ENCODE measurements at places on chromosomes 3 and 15.

DNA sequence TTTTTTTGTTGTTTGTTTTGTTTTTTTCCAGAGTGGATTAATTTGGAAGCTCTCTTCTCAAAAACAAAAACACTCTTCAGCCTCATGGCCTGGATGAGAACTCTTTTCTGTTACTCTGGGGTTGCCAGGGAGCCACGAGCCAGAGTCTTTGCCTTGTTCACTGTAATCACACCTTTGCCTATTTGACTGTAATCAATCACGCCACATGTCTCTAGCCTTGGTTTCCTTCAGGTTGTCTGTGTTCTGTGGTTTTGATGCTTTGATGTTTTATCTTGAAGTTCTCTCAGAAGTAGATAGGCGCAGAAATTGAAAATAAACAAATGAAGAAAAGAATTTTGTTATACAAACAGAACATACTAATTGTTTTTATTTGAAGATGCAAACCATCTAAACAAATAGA is 62.3 kb upstream of the IGF1R start:
- no peak for DNase-seq

DNA sequence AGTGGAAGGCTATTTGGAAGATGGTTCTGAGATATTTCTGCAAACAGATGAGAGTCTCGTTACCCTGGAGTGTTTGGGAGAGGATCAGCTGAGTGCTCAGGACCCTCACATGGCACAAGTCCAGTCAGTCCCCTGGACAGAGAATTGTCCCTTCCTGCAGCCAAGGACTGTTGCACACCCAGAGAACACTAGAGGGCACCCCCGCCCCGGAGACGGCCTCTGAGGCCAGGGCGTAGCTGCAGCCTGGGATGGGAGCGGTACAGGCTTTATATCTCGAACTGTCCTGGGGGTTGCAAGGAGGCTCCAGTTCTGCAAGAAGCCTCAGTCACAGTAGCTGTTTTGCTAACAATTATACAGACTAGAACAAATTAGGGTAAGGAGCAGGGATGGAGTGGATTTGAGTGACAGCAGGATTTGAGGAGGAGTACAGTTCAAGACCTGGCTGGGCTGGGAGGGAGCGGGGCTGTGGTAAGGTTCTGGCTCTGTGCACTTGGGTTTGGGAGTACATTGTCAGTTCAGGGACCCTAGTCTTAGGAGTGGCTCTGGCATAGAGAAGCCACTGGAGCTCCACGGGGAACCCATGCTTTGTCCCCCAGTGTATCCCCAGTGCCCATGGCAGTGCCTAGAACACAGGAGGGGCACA is 67.6 kb upstream of the HACD2 start:
- DNase-seq: peak; percentile 76

GRCh38 chr15:33425142-33425541 is 114.4 kb downstream of the RYR3 start:
- peak; percentile 28 for DNase-seq

DNA sequence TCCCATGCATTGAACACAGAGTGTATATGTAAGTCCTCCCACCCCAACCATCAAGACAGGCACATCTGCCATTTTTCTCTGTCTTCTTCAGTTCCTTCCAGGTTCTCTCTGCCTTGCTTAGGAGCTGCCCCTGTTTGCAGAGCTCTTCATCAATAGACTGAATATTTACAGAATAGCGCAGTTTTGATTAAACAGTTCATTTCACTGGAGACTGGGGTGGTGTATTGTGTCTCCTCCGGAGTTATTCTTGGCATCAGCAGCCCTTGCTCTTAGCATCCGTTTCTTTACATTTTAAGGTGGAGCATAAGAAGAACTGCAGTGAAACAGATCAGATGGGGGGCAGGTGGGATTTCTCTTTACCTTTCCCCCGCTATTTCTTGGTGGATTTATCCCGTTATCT is 87.7 kb downstream of the LIPC start:
- no peak for DNase-seq

DNA sequence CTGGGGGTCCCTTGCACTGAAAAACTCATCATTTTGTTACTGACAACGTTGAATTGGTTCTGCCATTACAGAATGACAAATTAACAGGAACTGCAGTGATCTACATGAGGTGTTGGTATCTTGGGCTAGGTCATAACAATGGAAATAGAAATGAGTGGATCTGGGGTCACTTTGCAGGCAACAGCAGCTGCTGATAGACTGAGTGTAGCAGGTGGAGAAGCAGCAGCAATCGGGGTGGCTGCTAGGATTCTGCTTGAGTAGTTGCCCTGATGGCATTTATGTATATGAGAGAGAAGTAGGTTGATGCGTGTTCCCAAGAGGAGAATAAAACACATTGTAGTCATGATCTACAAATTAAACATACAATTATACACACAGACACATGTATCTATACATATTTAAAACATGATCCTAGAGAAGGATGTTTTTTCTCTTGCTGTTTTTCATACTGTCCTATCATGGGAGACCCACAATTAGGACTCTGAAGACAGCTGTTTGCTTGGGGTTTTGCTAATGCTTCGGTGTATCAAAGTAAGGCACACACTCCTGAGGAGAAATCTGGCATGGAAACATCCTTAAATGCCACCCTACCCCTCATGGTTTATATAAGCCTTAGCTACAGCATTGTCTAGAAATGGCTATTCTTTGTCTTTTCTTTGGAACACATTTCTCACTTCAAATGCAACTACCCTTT is 15.8 kb upstream of the THBS1 start:
- DNase-seq: no peak

DNA sequence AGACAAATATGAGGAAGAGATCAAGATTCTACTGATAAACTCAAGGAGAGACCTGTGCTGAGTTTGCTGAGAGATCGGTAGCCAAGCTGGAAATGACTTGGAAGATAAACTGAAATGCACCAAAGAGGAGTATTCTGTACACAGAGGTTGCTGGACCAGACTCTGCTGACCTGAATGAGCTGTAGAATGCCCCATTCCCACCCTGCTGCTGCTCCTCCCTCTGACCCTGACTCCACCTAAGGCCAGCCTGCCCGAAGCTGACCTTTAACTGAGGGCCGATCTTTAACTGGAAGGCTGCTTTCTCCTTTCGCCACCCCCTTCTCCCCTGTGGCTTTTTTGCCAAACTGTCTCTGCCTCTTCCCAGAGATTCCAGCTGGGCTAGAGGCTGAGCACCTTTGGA is 34.6 kb downstream of the CDIN1 start:
- DNase-seq: no peak

- no peak for DNase-seq
Measured at GRCh38 chr3:72821161-72821781, 27.0 kb downstream of the SHQ1 start.

DNA sequence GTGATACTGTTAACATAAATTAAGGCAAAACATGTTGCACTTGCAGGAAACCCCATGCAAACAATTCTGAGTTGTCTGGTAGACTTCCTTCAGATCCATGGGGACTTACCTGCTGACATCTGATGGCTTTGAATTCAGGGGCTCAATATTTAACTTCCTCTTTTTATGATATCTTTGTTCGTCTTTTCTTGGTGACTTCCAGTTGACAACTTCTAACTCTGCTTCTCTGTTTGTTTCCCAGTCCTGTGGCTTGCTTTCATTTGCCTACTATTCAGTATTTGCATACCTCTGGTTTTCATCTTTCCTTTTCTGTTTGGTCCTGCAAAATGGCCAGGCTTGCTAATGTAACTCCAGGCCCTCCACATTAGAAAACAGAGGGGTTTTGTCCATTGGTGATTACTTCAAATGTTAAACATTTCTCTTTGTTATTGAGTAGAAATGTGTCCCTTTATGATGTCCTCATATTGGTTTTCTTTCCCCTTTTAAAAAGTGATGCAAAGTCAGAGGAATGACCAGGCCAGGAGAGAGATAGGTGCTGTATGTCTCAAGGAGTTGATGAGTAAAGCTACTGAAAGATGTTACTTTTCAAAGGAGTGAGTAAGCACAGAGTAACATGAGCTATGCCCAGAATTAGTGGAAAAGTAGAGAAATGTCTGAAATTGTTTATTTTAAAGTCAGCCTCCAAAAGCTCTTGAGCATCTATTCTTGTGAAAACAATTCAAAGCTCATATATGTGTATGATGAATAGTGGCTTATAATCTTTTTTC is 335.9 kb downstream of the LPP start:
- no peak for DNase-seq

DNA sequence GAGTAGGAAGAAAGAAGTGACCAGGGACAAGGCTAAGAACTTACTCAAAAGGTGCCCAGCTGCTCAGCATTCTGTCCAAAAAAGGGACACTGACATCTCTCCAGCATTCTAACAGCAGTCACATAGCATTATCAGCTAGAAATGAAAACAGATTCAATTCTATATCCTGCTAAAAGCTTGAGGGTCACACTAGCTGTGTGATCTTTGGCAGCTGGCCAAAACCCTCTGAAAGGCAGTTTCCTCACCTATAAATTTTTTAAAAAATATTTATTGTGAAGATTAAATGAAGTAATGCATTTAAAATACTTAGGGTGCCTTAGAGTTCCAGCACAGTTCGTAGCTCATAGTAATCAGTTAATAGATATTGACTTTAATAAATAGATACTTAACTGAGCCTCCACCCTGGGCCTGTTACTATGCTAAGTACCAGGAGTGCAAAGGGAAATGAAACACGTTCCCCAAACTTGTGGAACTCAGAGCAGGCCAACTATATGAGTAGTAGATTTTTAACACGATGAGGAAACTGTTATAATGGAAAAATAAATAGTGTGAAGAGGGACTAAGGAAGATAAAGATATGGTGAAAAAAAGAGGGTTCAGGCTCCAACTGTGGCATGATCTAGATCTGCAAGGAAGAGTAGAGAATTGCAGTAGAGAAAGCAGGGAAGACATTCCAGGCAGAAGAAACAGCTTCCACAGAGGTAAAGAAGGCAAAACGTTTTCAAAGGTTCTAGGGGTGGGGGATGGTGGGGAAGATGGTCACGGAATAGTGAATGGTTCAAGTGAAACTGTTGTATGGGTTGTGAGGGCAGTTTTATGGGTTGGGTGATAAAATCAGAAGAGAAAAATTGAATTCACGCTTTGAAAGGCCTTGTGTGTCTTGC is 11.4 kb downstream of the CD86 start:
- DNase-seq: no peak

- DNase-seq: no peak
Measured at GRCh38 chr3:30774062-30774461, 120.4 kb downstream of the GADL1 start.

Measured in HT1080 (cell line).